GM12864 (cell line): ENCODE measurements at places on chromosomes 2 and 18.
A peak's percentile ranks its signal among the peaks of the same experiment; 100 is the strongest.

GRCh38 chr2:100021791-100022340 is 120.5 kb downstream of the AFF3 start:
- DNase-seq = no peak

DNA sequence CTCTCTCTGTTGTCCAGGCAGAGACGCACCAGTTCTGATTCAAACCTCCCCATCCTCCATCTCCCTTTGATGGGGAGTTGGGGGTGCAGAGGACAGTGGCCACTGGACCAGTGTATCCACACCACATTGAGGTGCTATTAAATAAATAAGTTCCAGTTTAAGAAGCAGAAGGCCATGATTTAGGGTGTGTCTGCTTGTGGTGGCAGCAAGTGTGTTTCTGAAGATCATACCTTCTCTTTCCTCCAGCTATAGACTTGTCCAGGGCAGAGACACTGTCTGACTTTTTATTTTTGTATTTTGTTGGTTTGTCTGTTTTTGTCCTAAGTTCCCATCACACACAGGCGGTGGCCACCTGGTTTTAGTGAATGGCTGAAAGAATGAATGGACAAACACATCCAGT is 16.5 kb upstream of the INO80C start:
- DNase-seq = no peak

DNA sequence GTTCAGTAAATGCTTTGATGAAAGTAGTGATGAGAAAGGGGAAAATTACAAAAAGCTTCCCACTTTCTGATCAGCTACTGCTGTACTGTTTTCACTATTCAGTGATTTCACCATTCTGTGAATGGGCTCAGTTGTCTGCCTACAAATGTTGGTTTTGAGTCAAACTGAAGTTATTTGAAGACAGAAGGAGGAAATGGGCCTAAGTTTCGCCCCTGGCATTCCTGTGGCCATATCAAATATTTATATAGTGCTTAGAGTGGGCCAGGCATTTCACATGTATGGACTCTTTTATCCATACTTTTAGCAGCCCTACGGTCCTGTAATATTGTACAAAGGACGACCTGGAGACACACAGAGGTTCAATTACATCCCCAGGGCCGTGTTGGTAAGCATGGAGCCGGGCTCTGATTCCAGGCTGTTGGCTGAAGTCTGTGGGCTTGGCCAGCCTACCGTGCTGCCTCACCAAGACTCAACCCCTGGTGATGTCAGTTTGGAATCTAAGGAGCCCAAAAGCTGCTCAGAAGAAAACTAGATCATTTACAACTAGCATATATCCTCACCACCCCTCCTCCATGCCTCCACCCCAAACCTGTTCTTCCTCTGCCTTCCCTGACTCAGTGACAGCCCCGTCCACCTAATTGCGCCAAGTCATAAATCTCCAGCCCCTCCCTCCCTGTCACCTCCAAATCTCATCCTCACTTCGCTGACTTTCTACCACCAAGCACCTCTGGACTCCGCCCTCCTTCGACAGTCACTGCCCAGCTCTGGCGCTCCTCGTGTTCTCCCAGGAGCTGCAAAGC is 10.1 kb upstream of the GRHL1 start:
- no peak for DNase-seq

- DNase-seq = no peak
Measured at GRCh38 chr18:36947820-36948348, 119.0 kb downstream of the KIAA1328 start.

DNA sequence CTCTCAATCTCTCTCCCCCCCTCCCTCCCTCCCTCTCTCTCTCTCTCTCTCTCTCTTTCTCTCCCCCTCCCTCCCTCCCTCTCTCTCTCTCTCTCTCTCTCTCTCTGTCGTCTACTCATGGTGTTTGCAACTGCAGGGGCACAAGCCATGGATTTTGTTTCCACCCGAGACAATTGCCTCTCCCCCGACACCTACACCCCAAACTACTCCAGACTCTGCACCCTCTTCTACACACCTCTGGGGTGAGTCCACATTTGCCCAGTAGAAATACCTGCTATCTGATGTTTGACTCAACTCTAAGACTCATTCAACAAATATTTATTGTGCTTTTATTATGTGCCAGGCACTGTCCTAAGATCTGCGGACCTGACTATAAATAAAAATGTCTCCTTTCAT is 93.7 kb downstream of the TMEM17 start:
- DNase-seq = no peak

DNA sequence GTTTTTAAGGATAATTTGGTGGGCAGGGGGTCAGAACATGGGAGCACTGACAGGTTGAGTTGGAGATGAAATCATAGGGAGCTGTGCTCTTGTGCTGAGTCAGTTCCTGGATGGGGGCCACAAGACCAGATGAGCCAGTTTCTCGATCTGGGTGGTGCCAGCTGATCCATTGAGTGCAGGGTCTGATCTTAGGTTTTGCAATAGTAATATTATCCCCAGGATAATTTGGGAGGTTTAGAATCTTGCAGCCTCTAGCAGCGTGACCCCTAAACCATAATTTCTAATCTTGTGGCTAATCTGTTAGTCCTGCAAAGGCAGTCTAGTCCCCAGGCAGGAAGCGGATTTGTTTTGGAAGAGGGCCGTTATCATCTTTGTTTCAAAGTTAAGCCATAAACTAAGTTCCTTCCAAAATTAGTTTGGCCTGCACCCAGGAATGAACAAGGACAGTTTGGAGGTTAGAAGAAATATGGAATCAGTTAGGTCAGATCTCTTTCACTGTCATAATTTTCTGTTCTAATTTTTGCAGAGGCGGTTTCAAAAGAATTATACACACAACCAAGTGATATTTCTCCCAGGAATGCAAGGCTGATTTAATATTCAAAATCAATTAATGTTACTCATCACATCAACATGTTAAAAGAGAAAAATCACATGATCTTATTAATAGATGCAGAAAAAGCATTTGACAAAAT is 23.0 kb downstream of the DBI start:
- DNase-seq = no peak

DNA sequence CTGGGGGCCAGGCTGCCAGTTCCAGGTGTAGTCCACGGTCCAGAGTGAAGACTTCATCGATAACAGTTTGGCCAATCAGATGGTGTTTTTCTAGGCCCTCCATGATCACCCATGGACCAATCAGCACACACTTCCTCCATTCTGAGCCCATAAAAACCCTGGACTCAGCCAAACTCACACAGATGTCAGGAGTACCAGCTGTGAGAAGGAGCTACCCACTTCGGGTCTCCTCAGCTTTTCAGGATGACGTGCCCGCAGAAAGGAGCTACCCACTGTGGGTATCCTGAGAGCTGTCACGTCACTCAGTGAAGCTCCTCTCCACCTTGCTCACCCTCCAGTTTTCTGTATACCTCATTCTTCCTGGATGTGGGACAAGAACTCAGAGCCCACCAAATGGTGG is 210.0 kb upstream of the RASGRP3 start:
- no peak for DNase-seq

DNA sequence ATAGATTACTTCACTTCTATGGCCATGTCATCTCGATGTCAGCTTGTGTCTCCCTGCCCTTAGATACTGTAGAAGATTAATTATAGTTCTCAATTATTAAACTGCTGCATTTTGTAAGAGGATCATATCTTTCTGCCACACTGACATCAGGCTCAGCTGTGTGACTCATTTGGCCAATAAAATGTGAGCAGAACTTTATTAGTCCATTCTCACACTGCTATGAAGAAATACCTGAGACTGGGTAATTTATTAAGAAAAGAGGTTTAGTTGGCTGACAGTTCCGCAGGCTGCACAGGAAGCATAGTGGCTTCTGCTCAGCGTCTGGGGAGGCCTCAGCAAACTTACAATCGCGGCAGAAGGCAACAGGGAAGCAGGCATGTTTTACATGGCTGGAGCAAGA is 290.4 kb downstream of the RAD51AP2 start:
- DNase-seq = no peak

DNA sequence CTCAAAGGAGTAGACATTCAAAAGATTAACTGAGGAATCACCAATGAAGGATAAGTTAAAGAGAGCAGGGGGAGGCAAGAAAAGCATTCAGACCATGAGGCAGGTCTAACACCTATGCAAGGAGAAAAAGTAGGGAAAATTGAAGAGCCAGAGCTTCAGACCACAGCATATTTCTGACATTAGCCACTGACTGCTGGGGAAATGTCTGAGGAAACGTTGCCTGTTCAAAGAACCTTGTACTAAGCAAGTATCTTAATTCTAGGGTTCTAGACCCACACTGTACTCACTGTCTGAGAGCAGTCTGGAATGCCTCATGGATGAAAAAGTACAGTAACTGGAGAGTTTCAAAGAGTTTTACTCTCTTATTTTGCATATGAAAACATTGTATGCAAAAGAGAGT is 39.5 kb upstream of the TFPI start:
- DNase-seq = no peak

GRCh38 chr2:31297751-31298150 is 63.8 kb downstream of the EHD3 start:
- DNase-seq = no peak

DNA sequence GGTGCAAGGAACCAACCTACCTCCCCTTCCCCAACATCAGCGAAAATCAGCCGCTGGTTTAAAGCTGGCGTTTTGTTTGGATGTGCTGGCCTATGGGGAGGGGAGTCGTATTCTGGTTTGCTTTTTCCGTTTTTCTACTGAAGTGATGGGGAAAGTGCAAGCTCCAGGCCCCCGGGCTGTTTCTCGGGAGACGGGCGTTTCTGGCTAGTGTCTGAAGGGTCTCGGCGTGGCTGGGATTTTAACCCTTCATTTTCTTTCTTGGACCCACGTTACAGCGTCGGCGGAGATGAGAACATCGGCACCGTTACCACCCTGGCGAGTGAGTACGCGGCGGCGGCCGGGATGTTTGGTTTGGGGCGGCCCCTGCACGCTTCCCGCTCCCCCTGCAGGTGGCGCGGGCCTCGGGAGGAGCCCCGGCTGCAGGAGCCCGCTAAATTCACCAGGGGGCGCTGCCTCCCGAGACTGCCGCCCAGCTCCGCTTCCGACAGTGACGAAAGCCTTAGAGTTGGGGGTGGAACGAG is 70.7 kb downstream of the PLB1 start:
- peak; percentile 38 for DNase-seq

DNA sequence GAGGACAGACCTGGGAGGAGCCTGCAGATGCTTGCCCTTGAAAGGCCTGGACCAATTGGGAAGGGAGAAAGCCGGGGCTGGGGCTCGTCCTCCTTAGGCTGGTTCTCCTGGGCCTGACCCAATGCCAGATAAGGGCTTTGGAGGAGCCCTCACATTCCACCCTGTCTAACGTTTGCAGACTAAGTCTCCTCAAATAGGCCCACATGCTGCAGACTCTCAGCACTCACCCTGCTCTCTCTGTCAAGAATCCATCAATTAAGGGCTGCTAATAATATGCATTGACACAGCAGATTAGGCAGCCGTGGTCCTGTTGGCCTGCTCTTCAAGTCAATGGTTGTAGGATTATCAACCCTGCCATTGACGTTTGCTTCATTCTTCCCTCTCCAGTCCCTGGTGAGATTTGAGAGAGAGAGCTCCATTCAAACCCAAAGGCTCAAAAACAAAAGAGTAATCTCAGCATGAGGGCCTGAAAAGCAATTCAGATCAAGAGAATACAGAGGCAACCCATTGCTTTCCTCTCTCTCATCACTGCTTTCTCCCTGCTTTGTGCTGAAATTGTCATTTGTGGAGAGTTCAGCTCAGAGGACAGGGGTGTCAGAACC is 167.6 kb downstream of the INSIG2 start:
- DNase-seq = no peak

- DNase-seq = no peak
Measured at GRCh38 chr2:164747140-164747539, 94.5 kb downstream of the COBLL1 start.
